HCT116 (cell line): ENCODE measurements at places on chromosomes 7 and 10. TPM values are rescaled to one million over a fixed set of nuclear protein-coding genes. Genes with fewer than 3 reads are reported as not detected.

SLC4A2 gene
- total RNA-seq = 240 TPM

SLC18A3 gene
- not detected for total RNA-seq

ELN gene
- 0.17 TPM for total RNA-seq

KIF11 gene
- total RNA-seq = 33.8 TPM

IL6 gene
- total RNA-seq = not detected

GIMAP1 gene
- total RNA-seq = 0.10 TPM

ITPRID1 gene
- not detected for total RNA-seq

GOLGA7B gene
- total RNA-seq = 1.0 TPM

MYL10 gene
- total RNA-seq = not detected

GPR85 gene
- total RNA-seq = not detected

GRCh38 chr10:18378766-18379165 is 238.5 kb downstream of the CACNB2 start:
- H3K4me3 ChIP-seq = no peak overlapping the region
- no peaks in the 10 kb centered on the region for H3K36me3 ChIP-seq
- DNase-seq = no peak
- H3K27ac ChIP-seq = no peak overlapping the region

GRCh38 chr7:47091141-47091540 is 490.8 kb downstream of the TNS3 start:
- no peak overlapping the region for H3K4me3 ChIP-seq
- no peaks in the 10 kb centered on the region for H3K36me3 ChIP-seq
- H3K4me1 ChIP-seq = no peaks in the 10 kb centered on the region
- no peaks in the 10 kb centered on the region for H3K27me3 ChIP-seq
- no peak for DNase-seq

- no peak for DNase-seq
- peaks cover 12% of the 10 kb centered on the region for H3K36me3 ChIP-seq
- H3K27me3 ChIP-seq = no peaks in the 10 kb centered on the region
- peaks cover 18% of the 10 kb centered on the region for H3K4me1 ChIP-seq
- no peak overlapping the region for H3K27ac ChIP-seq
- no peak overlapping the region for H3K4me3 ChIP-seq
These were observed 22.4 kb upstream of the CRYGN start for GRCh38 chr7:151462306-151462779.

GRCh38 chr7:343227-343822 is 53.4 kb downstream of the FOXL3 start:
- H3K27me3 ChIP-seq = no peaks in the 10 kb centered on the region
- H3K27ac ChIP-seq = no peak overlapping the region
- H3K4me3 ChIP-seq = no peak overlapping the region
- H3K36me3 ChIP-seq = no peaks in the 10 kb centered on the region
- H3K4me1 ChIP-seq = no peaks in the 10 kb centered on the region

DNA sequence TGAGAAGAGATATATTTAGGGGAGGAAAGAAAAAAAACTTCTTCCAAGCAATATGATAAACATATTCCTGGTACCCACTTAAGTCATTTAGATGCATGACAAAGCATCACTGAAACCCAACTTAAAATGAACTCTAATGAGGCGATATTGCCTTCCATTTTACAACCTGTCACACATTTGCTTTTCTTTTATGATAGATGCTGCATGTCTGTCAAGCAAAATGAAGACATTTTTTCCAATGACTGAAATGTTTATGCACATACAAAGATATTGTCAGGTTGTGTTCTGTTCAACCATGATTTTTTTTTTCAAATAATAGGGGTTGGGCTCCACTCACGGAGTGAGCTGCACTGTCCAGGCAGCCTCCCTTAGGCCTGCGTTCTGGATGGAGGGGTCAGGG is 894.4 kb downstream of the SORCS3 start:
- H3K27me3 ChIP-seq = no peaks in the 10 kb centered on the region
- H3K36me3 ChIP-seq = no peaks in the 10 kb centered on the region
- H3K27ac ChIP-seq = no peak overlapping the region
- H3K4me3 ChIP-seq = no peak overlapping the region
- no peak for DNase-seq
- no peaks in the 10 kb centered on the region for H3K4me1 ChIP-seq

- no peak overlapping the region for H3K4me3 ChIP-seq
- no peak for DNase-seq
These were observed 296.0 kb upstream of the SP4 start for GRCh38 chr7:21131897-21132296.

DNA sequence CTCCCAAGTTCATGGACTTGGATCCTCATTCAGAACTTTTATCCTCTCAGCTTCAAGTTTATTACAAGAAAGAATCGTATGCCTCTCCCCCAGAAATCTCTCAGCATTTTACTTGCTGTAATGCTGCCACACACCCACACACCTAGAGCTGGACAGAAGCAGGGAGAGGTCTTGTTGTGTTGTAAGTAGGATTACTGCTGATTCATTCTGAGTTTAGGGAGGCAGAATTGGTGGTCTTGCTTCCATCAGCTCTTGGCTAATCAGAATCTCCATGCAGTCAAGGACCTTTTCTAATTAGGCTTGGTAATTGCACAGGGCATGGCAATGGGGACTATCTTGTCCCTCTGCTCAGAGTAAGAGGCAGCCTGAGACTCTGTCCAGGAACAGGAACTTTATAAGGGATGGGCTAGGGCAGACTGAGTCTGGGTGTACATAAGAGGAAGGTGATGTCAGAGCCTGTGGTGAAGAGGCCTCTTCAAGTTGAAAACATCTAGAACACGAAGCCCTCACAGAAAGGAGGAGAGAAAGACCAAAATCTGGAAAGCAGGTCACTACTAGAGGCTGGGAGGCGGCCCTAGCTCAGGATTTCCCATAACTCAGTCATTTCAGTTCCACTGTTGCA is 7.0 kb upstream of the PTPRE start:
- no peak overlapping the region for H3K27ac ChIP-seq
- no peaks in the 10 kb centered on the region for H3K27me3 ChIP-seq
- DNase-seq = no peak
- no peaks in the 10 kb centered on the region for H3K36me3 ChIP-seq
- H3K4me1 ChIP-seq = no peaks in the 10 kb centered on the region

GRCh38 chr7:12028508-12028907 is 182.6 kb upstream of the TMEM106B start:
- H3K36me3 ChIP-seq = no peaks in the 10 kb centered on the region
- H3K27me3 ChIP-seq = no peaks in the 10 kb centered on the region
- no peak overlapping the region for H3K27ac ChIP-seq
- H3K4me3 ChIP-seq = no peak overlapping the region

DNA sequence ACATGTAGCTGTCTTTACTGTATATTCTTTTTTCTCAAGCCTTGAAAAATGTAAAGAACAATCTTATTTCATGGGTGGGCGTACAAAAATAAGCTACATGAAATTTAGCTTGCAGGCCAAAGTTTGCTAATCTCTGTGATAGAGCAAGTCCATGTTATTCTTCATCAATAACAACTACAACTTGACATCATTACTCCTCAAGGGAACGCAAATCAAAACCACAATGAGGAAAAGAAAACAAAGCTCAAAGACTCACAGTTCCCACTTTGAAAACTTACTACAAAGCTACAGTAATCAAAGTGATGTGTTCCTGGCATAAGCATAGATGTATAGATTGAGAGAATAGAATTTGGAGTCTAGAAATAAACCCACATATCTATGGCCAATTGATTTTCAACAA is 62.5 kb downstream of the GNA12 start:
- no peak overlapping the region for H3K4me3 ChIP-seq
- H3K27me3 ChIP-seq = no peaks in the 10 kb centered on the region
- no peak overlapping the region for H3K27ac ChIP-seq

DNA sequence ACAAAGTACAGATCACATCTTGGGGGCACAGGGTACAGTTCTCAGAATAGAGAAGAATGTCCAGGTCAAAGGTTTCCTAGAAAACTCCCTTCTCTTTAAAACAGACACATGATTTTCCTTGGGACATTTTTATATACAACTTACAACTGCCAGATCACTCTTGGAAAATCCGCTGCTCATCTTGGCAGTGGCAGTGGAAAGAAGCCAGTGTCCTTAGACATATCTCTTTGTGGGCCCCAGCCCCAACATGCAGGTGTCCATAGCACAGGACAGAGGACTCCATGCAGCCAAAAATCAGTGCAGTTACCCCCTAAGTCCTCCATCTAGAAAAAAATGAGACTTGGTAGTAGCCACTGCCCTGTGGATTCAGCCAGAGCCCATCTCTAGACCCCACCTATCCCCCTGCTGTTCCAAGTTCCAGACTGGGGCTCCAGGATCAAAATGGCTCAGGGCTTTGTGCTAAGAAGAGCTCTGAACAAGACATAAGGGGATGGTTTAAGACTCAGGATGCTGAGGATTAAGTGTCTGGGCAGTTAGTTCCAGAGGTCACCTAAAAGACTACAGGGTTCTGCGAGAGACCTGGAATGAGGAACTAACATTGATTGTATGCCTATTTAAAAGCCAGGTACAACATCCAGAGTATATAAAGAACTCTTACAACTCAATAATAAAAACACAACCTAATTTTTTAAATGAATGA is 34.4 kb downstream of the HIPK2 start:
- no peaks in the 10 kb centered on the region for H3K36me3 ChIP-seq
- H3K27me3 ChIP-seq = no peaks in the 10 kb centered on the region
- H3K4me3 ChIP-seq = no peak overlapping the region
- H3K4me1 ChIP-seq = no peaks in the 10 kb centered on the region
- no peak overlapping the region for H3K27ac ChIP-seq

- peaks cover 11% of the 10 kb centered on the region for H3K4me1 ChIP-seq
- H3K4me3 ChIP-seq = no peak overlapping the region
- DNase-seq = no peak
- no peaks in the 10 kb centered on the region for H3K27me3 ChIP-seq
- H3K27ac ChIP-seq = no peak overlapping the region
These were observed 111.3 kb downstream of the RGS10 start for GRCh38 chr10:119431034-119431772.

DNA sequence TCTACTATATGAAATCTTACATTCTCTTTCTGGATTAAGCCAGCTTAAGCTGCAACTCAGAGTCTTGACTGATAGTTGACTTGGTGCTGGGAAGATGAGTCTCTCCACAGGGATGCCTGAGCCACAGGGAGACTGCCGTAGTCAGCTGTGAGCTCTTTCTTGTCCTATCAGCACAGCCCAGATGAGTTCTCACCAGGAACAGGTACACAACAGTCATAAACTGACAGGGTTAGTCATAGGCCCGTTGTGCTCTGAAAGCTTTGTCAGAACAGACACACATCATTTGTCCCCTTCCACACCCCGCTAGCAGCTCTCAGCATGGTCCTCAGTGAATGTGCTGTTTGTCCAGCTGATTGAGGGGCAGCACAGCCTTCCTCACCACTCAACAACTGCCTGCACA is 221.6 kb downstream of the RPS24 start:
- no peaks in the 10 kb centered on the region for H3K36me3 ChIP-seq
- no peak overlapping the region for H3K27ac ChIP-seq
- H3K4me1 ChIP-seq = peaks cover 12% of the 10 kb centered on the region
- no peak for DNase-seq
- H3K4me3 ChIP-seq = no peak overlapping the region

DNA sequence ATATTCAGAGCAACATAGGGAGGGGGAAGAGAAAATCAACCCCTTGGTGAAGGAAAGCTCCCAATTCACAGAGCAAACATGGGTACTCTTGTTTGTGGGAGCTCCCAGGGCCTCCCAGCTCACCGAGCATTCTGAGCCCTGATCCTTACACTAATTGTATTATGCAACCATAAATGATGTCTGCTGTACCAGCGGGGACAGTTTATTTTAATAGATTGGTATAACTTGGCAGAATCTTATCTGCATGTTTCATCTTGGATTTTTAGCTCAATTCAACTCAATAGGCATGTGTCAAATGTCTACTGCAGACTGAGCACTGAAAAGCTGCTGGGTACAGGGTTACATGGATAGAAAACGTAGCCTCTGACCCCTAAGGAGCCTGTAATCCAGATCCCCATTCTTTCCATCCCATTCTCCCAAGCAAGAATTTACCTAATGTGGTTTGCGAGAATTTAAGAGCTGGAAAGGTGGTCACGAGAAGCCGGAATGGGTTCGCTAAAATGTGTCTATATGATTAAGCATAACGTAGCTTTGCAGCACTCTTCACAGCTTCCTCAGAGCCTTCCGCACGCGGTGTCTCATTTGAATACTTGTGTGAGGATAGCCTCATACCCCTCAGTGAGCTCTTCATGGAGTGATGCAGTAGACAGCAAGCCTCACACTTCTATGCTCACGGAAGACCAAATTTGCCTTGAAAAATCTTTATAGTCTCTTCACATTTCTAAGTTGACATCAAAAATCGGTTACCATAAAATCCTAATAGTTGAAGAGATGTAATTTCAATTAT is 18.3 kb downstream of the EGFR start:
- no peak for DNase-seq
- no peak overlapping the region for H3K4me3 ChIP-seq
- H3K4me1 ChIP-seq = peaks cover 10% of the 10 kb centered on the region; the same call in 1 of the 2 replicates
- H3K36me3 ChIP-seq = peaks cover 3% of the 10 kb centered on the region; the same call in 1 of the 2 replicates

DNA sequence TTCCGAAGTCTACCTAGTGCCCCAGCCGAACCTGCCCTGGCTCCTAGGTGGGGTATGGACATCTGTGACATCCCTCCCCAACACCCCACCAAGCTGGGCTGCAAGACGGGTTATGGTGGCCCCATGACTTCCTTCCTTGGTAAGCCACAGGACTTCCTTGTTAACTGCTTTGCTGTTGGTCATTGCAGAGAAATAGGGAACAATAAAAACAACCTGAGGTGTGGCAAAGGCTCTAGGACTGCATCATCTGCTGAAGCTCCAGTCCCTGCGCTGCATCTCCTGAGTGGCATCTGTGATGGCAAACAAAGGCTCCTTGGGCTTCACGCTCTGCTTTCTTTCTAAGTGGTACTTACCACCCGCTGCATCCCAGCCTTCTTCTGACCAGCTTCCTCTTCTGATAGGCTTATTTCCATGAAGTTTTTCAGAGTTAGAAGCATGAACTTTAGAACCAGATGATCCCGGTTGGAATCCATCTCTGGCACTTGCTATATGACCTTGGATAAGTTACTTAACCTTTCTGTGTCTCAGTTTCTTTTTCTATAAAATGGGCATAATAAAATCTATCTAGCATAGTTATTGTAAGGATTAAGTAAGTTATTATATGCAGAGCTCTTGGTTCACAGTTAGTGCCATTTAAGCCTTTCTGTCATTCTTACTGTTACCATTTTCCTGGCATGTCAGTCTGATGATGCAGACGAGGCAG is 216.8 kb downstream of the RPS24 start:
- no peak overlapping the region for H3K4me3 ChIP-seq
- DNase-seq = no peak
- H3K36me3 ChIP-seq = no peaks in the 10 kb centered on the region
- no peak overlapping the region for H3K27ac ChIP-seq

GRCh38 chr7:102170393-102170970 is 116.2 kb upstream of the SH2B2 start:
- no peaks in the 10 kb centered on the region for H3K4me1 ChIP-seq
- DNase-seq = no peak
- H3K27ac ChIP-seq = no peak overlapping the region

DNA sequence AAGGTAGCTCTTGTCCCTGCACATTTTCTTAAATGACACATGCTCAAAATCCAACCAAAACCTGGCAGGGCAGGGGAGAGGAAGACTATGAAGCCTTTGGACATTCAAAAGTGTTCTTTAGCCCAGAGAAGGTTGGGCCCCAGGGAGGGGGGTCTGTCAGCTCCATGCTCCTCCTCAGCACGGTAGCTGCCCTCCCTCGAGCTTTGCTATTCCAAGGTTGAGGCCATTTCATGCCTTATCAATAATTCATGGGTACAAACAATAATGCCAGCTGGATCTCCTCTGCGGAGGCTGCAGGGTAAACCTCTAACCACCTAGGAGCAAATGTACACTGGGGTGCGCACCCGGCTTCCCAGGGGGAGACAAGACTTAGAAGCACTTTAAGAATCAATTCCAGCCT is 61.5 kb downstream of the SLIT1 start:
- no peak overlapping the region for H3K4me3 ChIP-seq
- H3K4me1 ChIP-seq = no peaks in the 10 kb centered on the region
- H3K36me3 ChIP-seq = no peaks in the 10 kb centered on the region
- peaks cover 41% of the 10 kb centered on the region for H3K27me3 ChIP-seq
- no peak for DNase-seq

GRCh38 chr7:50300336-50300735 is 4.2 kb upstream of the IKZF1 start:
- no peak overlapping the region for H3K27ac ChIP-seq
- no peak overlapping the region for H3K4me3 ChIP-seq
- no peaks in the 10 kb centered on the region for H3K4me1 ChIP-seq
- peaks cover 12% of the 10 kb centered on the region; the same call in 1 of the 2 replicates for H3K27me3 ChIP-seq
